ENCODE measurements at places on chromosomes 11 and 22. TPM values are rescaled to one million over a fixed set of nuclear protein-coding genes. Genes with fewer than 3 reads are reported as not detected.

TP53AIP1 gene
- 32.0 TPM for total RNA-seq

MAML2 gene
- 9.8 TPM for total RNA-seq

TUB gene
- total RNA-seq, result 2.5 TPM

ZNF214 gene
- 0.57 TPM for total RNA-seq

ANO3 gene
- total RNA-seq, result 0.09 TPM

SLC5A1 gene
- total RNA-seq, result 0.24 TPM

RTN4R gene
- 3.2 TPM for total RNA-seq

OR8G1 gene
- not detected for total RNA-seq

HEPHL1 gene
- 0.14 TPM for total RNA-seq

MAJIN gene
- 0.14 TPM for total RNA-seq

C11orf87 gene
- not detected for total RNA-seq

C22orf23 gene
- 0.09 TPM for total RNA-seq

DDI1 gene
- total RNA-seq, result not detected

VWCE gene
- 2.4 TPM for total RNA-seq

PIH1D2 gene
- 1.6 TPM for total RNA-seq

SCGB1D2 gene
- total RNA-seq, result 0.80 TPM

FREY1 gene
- total RNA-seq, result 0.52 TPM

GPHA2 gene
- 0.47 TPM for total RNA-seq

SLC29A2 gene
- 1.6 TPM for total RNA-seq

KCNQ1 gene
- 0.94 TPM for total RNA-seq

ZNRF3 gene
- total RNA-seq, result 1.3 TPM

APOBEC3A gene
- 1.4 TPM for total RNA-seq

RIBC2 gene
- total RNA-seq, result 2.2 TPM

RIMBP3C gene
- 1.3 TPM for total RNA-seq

TRIM49 gene
- total RNA-seq, result 0.09 TPM

PDGFB gene
- 1.6 TPM for total RNA-seq

OR51Q1 gene
- not detected for total RNA-seq

SLC22A12 gene
- total RNA-seq, result not detected

OR51B4 gene
- total RNA-seq, result not detected

DDIAS gene
- 8.1 TPM for total RNA-seq

RBX1 gene
- 86.9 TPM for total RNA-seq

STARD10 gene
- 41.5 TPM for total RNA-seq

TEX54 gene
- not detected for total RNA-seq

CLTCL1 gene
- total RNA-seq, result 9.5 TPM

EMID1 gene
- total RNA-seq, result 4.7 TPM

PRRG4 gene
- 3.1 TPM for total RNA-seq

IFITM1 gene
- total RNA-seq, result 206 TPM

EIF4G2 gene
- 531 TPM for total RNA-seq

KCNK7 gene
- total RNA-seq, result 0.66 TPM

CNGA4 gene
- total RNA-seq, result 0.05 TPM

OR2AT4 gene
- total RNA-seq, result not detected

OR8A1 gene
- not detected for total RNA-seq

PIM3 gene
- total RNA-seq, result 36.0 TPM

OR4D11 gene
- total RNA-seq, result not detected

MMP12 gene
- total RNA-seq, result 10.8 TPM

PNPLA5 gene
- total RNA-seq, result not detected

GLYAT gene
- not detected for total RNA-seq

ART1 gene
- total RNA-seq, result not detected

VSIG10L2 gene
- total RNA-seq, result 0.09 TPM

MOV10L1 gene
- 0.14 TPM for total RNA-seq

CLCF1 gene
- 0.19 TPM for total RNA-seq

SYCE3 gene
- total RNA-seq, result 0.19 TPM

KCNJ1 gene
- 0.19 TPM for total RNA-seq

TRIM34 gene
- total RNA-seq, result 15.0 TPM

SLC37A2 gene
- total RNA-seq, result 4.3 TPM

ANO5 gene
- 0.99 TPM for total RNA-seq
